ENCODE measurements at places on chromosomes 3 and 15.

DNA sequence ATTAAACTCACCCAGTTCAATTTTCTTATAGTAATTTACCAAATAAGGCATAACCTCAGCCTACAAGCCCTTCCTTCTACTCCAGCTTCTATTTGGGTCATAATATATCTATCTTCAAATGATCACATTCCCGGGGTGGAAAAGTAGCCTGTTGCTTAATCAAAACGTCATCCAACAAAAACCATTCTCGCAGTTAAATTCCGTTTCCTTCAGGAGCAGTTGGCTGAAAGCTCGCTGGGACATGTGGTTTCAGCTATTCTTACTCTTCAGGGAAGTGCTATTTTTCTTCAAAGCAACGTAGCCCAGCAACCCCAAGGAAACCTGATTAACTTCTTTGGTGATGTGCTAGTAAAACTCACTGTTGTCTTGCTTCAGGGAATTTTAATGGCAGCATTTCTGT lies 59.6 kb downstream of the MAGI1 start:
- DNase-seq = no peak

DNA sequence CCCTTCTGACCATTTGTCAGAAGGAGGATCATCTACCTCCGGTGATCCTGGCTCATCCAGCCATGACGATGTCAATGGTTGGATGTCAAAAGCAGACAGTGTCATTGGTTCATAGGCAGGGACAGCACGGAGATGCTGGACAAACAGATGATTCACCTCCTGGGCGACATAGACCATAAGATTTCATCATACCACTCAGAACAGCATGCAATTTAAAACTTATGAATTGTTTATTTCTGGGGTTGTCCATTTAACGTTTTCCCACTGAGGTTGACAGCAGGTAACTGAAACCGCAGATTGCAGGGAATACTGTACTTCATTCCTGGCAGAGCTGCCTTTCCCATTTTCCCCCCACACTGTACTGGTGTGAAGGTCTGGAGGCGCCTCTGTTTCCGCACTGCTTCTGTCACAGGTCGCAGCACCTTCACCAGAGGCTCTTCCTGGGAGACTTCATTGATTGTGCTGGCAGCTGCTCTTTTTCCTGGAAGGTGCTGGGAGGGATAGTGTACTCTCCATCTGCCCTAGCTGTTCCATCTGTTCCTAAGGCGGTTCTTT lies 32.5 kb upstream of the TMOD3 start:
- no peak for DNase-seq

DNA sequence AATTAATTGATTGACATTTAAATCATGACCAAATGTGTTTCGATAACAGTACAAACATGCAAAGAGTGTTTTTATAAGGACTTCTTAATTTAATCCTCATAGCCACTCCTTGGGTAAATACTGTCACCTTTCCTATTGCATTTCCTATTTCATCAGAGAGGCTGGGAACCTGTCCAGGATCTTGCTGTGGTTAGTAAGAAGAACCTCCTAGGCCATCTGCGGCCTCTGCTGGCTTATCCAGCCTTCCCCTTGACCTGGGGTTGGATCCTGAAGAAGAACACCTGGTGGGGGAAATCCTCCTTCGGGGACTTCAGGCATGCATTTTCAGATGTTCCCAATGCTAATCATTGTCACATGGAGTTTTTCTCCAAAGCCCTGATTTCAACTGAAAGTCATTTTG lies 25.5 kb downstream of the GLDN start:
- DNase-seq = no peak

GRCh38 chr3:72964633-72965032 lies 32.0 kb upstream of the PPP4R2 start:
- DNase-seq = no peak

DNA sequence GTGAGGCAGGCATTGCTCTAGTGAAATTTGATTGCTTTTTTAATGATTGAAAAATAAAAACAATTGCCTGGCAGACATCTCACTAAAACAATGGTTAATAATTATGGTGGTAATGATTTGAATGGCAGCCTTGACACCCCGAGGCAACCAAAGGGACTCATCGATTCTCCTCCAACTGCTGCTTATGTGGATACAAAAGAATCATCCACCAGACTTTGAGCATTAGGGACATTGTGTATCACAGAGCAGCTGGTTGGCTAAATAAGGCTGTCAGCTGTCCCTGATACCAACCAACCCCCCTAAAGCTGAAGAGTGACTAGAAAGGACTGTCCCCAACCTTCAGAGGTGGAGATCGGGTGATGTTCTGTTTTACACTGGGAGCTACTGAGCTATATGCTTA lies 1.7 kb upstream of the CD47 start:
- DNase-seq = no peak

- DNase-seq = no peak
Measured at GRCh38 chr15:75891895-75892294, 11.8 kb upstream of the FBXO22 start.

DNA sequence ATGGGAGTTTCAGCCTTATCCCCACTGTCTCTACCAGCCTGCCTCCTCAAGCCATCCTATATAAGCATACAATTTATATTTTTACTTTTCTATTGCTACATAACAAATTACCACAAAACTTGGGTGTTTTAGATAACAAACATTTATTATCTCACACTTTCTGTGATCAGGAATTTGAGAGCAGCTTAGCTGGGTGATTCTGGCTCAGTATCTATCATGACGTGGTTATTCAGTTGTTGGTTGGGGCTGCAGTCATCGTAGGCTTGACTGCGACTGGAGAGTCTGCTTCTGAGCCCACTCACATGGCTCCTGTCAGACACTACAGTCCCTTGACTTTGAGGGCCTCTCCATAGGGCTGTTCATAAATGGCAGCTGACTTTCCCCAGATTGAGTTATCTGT lies 20.7 kb downstream of the PARP15 start:
- DNase-seq = no peak

DNA sequence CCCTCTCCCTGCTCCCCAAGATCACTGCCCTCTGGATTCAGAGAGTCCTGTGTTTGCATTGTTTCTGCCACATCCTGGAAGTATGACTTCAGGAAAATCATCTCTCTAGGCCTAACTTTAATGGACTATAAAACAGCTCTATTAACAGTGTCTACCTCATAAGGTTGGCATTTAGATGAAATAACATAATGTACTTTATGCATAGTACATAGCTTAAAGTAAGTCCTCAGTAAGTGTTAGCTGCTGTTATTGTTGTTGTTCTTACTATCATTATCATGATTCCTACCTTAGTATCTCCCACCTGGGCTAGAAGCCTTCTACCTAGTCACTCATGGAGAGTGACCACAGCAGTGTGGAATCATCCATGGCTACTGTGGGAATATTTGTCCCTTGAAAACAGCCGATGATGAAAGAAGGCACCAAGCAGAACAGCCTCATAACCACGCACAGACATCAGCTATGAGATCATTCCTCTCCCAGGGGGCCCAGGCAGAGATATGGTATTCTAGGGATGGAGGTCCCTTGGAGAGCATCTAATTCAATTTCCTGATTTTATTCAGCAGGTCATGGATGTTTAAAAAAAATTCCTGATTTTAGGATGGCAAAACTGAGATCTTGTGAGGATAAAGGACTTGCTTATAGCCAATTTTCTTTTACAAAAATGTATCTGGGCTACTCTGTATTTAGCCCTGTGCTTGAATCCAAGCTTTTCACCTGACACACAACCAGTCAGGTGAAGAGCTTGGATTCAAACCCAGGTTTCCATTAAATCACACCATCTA lies 1.9 kb downstream of the FSD2 start:
- no peak for DNase-seq

- DNase-seq = no peak
Measured at GRCh38 chr3:42473083-42473932, 29.1 kb upstream of the VIPR1 start.

DNA sequence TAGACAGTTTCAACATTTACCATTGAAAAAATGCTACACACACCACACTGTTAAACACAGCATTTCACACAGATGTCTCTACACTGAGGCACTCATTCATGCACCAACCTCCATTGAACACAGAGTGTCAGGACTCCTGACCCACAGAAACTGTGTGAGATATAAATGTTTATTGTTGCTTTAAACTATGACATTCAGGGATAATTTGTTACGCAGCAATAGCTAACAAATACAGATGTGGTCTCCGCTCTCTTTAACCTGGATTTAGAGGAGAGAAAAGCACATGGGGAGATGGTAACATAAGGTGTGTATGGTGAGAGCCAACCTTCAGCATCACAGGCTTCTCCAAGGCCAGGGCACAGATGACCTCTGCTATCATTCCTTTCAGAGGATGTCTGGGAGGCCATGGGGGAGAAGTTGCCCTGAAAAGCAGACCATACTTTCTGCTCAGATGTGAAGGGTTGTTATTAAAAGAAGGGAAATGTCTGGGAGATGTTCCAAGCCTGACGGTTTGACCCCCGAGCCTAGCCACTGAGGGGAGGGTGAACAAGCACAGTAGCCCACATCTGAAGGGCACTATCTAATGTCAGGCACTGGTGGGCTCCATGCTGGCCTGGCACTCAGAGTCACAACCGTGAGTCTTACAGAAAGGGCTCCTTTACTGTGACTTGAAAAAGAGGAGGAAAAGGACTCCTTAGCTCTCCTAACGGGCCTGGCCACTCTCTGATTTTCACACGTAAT lies 284.5 kb upstream of the TLE3 start:
- no peak for DNase-seq

DNA sequence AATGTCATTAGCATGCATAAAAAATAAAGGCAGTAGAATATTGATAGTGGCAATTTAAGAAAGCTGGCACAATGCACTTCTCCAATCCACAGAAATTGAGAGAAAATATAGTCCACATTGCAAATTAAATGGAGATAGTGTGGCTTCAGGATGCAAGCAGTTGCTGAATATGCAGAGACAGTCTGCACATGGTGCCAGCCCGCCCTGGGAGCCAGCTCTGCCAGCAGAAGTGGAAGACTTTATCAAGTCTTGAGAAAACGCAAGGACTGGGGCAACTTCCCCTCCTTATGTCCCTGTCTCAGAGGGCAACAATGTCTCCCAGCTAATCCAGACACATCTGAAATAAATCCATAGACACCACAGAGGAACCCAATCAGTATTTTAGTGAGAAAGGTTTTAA lies 57.2 kb downstream of the MB21D2 start:
- DNase-seq = no peak

- no peak for DNase-seq
Measured at GRCh38 chr15:93289941-93290617, 201.1 kb upstream of the RGMA start.

DNA sequence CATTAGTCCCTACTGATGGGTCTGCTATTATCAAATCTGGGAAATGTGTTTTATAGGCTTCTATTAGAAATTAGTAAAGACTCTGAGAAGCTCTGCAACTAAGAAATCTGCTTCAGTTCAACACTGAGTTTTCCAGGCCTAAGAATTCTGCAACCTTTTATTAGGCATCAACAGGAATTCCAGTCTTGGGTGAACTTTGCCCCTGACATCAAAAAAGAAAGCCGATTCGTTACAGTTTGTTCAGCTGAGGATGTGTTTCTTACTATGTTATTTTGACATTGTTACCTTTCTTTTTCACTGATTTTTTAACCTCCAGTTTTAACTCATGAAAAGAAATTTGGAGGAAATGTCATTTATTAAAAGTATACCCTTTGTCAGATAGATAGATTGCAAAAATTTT lies 131.5 kb upstream of the KCNH8 start:
- no peak for DNase-seq

- DNase-seq = no peak
Measured at GRCh38 chr3:60076331-60076730, 1026.5 kb upstream of the CFAP20DC start.

DNA sequence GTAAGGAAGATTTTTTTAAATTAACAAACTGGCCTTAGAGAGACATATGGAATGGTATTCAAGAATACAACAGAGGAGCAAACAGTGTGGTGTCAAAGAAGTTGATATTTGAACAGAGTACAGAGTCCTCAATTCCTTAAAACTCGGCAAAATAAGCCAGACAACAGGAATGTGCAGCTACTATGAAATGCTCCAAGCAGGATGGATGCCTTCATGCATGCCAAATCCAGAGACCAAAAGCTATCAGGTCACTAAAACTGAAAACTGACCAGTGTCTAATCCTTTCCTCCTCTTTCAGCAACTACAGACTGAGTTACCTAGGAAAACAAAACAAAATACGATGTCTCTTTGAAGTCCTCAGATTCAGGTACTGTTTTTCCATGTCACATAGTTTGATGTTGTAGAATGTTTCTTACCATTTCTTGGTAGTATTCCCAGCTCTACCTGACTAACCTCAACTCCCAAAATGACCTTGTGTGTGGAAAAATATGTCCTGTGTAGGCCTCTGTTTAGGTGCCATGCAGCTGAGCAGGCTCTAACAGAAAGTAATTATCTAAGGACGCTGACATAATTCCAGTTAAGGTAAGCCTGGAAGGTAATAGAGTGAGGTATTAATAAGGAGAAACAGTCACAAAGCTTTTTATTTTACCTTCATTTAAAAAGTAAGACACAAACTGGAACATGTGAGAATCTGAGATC lies 46.9 kb downstream of the TBL1XR1 start:
- no peak for DNase-seq

DNA sequence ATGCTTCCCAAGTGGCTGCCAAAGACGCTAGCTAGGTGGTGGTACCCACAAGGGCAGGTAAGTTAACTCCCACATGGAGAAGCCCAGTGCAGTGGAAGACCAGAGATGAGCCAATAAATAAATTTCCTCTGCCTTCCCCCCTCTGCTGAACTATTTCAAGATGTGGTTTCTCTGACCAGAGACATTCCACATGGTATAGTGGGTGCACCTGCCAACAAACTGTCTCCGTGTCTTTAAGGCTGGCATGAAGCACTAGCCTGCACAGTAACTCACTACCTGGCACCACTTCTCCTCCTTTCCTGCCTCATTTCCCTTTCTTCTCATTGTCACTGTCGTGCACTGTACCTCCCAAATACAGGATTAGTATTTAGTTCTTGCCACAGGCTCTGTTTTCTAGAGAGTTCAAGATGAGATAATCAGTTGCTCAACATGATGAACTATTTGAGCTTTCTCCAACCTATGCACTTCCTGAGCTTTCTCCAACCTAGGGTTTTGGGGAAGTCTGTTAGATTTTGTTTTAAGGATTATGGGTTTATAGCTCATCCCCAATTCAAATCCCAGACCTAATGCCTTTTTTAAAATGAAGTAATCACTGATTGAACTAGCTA lies 8.4 kb upstream of the CRTAP start:
- no peak for DNase-seq

- no peak for DNase-seq
Measured at GRCh38 chr15:96316953-96317629, 13.4 kb upstream of the NR2F2 start.

DNA sequence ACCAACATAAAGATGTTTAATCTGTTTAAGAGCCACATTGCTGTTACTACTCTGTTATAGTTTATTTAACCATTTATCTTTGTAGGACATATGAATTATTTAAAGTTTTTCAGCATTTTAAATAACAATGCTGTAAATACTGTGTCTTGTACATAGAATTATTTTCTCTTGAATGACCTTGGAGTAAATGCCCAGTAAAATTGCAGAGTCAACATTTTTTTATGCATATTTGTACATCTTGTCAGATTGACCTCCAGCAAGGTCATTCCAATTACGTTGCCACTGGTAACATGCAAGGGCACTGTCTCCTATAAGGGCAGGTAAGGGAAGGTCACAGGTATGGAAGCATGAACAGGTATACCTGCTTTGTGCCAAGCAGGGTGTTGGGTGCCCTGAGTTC lies 64.3 kb downstream of the RLBP1 start:
- DNase-seq = no peak

Data from stimulated activated CD4-positive, alpha-beta T cell treated with anti-CD3 and anti-CD28 coated beads, Interleukin-4, amount 100 ng/mL, for 4 hours (primary cell).